ENCODE measurements at places on chromosomes 13 and 19.
A peak's percentile ranks its signal among the peaks of the same experiment; 100 is the strongest.

DNA sequence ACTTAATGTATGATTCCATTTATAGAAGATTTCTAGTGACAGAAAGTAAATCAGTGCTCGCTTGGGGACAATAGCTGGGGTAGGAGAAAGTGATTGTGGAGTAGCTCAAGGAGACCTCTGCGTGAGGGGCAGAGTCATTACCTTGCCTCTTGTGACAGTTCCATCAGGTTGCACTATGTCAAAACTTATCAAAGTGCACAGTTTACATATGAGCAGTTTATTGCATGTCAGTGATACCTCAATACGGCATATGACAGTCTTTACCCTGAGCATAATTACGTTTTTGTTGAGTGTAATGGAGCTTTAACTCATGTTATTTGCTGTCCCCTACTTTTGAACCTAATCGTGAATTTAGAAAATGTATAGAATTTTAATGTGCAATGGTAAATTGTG is 15.0 kb downstream of the ARHGEF7 start:
- DNase-seq = no peak

GRCh38 chr13:113187263-113187669 is 21.2 kb downstream of the PCID2 start:
- DNase-seq = no peak

DNA sequence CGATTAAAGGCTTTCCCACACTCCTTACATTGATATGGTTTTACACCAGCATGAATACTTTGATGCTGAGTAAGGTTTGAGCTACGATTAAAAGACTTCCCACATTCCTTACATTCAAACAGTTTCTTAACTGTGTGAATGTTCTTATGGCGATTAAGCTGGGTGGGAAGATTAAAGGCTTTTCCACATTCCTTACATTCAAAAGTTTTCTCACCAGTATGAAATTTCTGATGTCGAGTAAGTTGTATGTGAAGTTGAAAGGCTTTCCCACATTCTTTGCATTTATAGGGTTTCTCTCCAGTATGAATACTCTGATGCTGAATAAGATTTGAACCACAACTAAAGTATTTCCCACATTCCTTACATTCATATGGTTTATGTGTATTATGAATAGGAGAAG is 20.0 kb downstream of the ZNF780B start:
- no peak for DNase-seq

DNA sequence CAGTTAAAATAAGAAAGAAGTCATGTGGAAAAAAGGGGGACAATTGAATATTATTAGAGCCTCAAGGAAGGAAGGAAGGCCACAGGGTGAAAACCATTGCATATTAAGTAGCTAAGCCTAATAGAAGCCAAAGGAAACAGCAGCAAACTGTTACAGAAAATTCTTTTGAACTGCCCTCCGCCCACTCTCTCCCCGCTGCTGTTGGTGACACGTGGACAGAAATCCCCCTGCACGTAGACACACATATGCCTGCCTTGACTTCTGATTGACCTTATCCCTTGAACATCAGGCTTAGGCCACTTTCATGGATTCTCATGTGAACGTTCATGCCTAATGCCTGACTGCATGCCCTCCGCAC is 229.1 kb downstream of the KCNRG start:
- no peak for DNase-seq

- no peak for DNase-seq
These were observed 782 bp downstream of the CYSLTR2 start for GRCh38 chr13:48654511-48654910.

GRCh38 chr19:31803835-31804446 is 454.7 kb upstream of the TSHZ3 start:
- DNase-seq = peak; percentile 63

DNA sequence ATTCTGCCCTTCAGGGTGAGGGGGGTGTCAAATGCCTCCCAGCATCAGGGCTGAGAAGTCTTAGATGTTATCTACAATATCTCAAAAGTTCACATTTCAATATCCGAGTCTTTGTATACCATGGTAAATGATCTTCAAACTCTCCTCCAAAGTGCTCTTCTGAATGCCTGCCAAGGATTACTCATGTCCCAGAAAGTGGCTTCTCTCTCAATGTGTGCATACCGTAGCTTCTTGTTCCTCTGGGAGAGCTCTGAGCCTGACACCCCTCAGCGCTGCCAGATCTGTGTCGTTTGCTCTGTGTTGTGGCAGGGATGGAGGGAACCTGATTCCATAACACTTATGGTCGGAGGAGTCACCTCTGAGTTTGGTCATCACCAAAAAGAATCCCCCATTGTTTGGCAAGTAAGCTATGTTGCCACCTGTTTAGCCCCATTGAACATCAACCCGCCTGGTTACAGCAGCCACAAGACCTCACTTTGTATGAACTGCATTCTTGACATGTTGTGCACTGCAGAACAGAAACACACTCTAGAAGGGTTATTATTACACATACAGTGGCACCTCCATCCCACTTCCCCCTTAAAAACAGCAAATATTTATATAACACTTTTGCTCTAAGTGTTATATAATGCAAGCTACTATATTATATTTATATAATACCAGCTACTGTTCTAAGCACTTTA is 163.1 kb upstream of the MIR17HG start:
- DNase-seq = no peak

DNA sequence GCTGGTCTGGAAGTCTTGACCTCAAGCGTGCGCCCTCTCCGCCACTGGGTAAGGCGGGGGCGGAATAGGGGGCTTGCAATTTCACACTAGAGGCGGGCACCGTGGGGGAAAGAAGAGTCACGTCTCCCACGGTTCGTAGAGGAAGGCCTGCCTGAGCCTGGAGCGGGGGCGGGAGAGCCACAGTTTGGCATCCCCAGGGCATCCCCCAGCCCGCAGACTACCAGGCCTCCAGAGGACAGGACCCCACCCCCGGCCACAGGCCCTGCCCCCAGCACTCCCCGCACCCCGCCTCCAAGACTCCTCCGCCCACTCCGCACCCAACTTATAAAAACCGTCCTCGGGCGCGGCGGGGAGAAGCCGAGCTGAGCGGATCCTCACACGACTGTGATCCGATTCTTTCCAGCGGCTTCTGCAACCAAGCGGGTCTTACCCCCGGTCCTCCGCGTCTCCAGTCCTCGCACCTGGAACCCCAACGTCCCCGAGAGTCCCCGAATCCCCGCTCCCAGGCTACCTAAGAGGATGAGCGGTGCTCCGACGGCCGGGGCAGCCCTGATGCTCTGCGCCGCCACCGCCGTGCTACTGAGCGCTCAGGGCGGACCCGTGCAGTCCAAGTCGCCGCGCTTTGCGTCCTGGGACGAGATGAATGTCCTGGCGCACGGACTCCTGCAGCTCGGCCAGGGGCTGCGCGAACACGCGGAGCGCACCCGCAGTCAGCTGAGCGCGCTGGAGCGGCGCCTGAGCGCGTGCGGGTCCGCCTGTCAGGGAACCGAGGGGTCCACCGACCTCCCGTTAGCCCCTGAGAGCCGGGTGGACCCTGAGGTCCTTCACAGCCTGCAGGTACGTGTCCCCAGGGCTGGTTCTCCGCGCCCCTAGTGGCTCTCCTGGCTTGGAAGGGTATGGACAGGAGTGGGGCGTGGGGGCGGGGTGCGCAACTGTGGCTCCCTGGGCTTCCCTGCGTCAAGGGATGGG is at the start of gene ANGPTL4:
TSS of gene ANGPTL4 (plus strand) at position 353 of the 969 bp plus-strand sequence. CDS start at position 520, 167 bp downstream.
- DNase-seq = peak; percentile 30

- no peak for DNase-seq
These were observed 357.1 kb downstream of the DCT start for GRCh38 chr13:94122300-94122915.

- no peak for DNase-seq
These were observed 21.1 kb downstream of the CCDC97 start for GRCh38 chr19:41330946-41331678.

DNA sequence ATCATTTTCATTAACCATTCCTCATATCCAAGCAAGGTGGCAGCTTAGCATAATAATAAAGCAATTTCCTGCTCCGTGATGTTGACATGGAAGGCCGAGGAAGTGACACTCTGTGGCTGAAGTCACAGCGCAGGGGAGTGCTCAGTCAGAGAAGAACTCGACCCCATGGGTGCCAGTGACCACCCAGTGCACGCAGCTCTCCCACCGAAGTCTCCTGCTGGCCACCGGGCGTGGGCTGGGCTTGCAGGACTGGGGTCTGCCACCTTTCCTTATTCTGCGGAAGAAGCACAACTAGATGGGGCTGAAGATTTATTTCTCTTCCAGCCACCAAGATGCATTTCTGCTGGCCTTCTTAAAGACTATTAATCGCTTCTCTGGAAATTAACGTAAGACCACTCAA is 132.1 kb upstream of the SPACA7 start:
- DNase-seq = no peak

DNA sequence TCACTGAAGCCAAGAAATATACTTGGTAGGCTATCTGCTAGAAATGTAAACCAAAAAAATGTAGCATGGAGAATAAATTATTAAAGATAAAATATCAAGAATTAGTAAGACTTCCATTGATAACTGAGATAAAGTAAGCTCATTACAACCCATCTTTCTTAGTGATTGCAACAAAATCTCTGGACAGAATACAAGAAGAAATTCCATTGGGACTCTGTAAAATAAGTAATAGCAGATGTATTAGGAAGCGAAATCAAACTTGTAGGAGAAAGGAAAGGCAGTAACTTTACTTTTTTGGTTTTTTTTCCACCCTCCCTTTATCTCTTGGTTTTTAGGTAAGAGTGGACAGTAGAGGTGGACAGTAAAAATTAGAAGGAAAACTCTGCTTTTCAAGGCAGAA is 605.7 kb downstream of the DACH1 start:
- DNase-seq = no peak

DNA sequence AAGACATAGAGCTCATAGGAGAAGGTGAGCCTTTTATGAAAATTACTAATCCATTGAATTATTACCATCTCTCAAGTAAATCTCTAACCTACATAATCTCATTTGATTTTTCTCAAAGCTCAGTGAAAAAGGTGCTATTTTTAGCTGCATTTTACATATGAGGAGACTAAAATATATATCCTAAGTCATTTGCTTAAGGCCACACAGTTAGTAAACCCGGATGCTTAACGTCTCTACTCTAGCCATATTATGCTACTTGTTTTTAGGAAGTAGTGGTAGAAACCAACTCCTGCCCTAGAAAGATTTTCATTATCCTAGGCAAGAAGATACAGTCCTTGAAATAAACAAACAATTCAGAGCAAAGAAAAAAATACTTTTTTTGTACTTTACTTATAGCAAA is 108.9 kb downstream of the RBM26 start:
- no peak for DNase-seq

DNA sequence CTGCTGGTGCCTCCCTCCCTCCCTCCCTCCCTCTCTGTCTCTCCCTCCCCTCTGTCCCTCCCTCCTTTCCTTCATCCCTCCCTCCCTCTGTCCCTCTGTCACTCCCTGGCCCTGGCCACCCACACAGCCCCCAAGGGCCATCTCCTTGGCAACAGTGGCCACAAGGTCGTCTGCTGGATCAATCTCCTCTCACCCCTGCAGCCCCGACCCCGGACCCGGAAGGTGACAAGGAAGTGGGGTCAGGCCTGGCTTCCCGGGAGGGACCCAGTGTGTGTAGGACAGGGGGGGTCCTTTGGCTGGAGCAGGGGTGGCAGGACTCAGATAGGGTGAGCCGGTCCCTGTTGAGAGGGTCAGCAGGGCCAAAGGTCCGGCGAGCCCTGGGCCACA is 21.9 kb upstream of the TCF3 start:
- no peak for DNase-seq

GRCh38 chr13:50156561-50157127 is 141.4 kb downstream of the KCNRG start:
- no peak for DNase-seq

DNA sequence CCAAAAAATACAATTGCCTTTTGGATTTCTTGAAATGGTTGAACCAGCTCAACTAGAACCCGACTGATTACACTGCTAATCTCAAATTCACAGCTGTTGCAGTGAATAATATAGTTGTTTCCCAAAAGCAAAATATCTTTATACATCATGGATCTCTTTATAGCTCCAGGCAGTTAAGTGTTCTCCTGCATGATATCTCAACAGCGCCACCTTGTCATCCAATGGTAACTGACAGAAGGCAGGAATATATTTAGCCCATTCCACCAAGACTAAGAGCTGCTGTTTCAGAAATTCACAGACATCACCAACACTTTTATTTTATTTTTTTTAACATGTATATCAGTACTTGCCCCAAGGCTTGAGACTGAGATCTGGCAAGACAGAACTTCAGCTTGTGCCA is 1141.0 kb upstream of the PRR20A start:
- DNase-seq = no peak

- no peak for DNase-seq
These were observed 21.0 kb upstream of the SIAH3 start for GRCh38 chr13:45872566-45872965.

DNA sequence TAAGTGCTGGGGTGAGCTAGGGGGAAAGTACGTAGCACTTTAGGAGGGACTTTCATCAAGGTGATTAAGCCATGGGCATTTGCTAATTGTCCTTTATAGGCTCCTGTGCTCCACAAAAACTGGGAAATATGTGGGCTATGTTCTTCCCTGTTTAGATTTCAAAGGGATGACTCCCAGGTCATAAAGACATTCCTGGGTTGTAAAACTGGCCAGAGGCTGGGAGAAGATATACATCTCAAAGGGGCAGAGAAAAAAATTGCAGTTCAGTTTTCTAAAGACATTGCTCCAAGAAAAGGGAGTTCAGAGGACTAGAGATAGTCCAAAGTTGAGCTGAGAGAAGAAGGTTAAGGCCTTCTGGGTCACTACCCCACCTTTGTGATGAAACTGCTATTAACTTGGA is 204.8 kb downstream of the MYO16 start:
- no peak for DNase-seq

- peak; percentile 73 for DNase-seq
These were observed 5.0 kb downstream of the RNF225 start for GRCh38 chr19:58400316-58400915.

- no peak for DNase-seq
These were observed 22.8 kb upstream of the STOML3 start for GRCh38 chr13:39013462-39013861.

DNA sequence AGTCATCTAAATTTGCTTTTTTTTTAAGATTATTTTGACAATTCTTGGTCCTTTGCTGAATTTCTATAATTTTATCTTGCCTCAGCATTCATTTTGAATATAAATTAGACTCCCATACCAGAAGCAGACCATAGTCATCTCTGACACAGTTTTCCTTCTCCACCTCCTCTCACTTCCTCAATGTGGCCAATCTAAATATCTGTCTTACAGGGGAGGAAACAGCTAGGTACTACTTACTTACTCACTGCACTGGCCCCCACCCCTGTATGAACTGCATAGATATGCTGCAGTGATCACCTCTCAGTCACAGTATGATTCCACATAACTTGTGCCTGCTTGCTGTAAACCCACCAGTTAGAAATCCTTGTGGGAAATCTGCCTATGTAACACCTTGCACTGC is 665.6 kb downstream of the FGF9 start:
- no peak for DNase-seq

GRCh38 chr13:33006638-33007037 is 9.6 kb upstream of the KL start:
- DNase-seq = no peak

DNA sequence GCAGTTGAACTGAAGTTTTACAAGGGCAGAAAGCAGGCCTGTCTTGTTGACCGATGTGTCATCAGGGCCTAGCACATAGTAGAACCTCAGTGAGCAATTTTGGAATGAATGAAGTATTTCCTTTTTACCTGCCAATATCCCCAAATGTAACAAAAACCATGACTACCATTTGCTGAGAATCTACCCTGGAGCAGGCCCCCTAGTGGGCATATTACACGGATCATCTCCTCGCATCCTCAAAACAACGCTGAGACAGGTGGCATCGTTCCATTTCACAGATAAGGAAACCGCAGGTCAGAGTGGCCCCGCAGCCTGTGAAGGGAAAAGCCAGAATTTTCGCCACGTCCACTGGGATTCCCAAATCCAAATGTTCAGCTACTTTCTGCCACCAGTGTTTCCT is 77.9 kb downstream of the CACNA1A start:
- no peak for DNase-seq

Measured in DMS79 treated with DMSO at 0.1 percent for 48 hours (cell line).